ENCODE measurements at places on chromosomes 12 and 14.

DNA sequence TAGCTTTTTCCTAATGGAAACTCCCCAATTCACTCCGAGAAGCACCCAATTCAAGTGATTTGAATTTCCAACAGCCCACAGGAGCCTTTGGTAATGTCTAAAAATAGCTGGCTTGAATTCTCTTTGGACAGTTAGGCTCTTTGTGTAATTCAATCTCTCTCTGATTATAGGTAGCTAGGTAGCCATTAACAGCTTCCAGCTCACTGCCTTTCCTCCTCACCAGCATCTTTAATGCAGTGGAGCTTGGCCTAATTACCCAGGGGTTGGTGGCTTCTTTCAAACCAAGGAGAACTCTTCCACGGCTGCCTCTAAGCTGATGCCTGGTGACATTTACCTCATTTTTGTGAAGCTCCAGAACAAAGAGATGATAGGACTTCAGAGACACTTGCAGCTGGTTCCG, 86.4 kb downstream of the WSCD2 start:
- no peak for DNase-seq

GRCh38 chr12:94500831-94501567, 41.3 kb upstream of the CEP83 start:
- no peak for DNase-seq

DNA sequence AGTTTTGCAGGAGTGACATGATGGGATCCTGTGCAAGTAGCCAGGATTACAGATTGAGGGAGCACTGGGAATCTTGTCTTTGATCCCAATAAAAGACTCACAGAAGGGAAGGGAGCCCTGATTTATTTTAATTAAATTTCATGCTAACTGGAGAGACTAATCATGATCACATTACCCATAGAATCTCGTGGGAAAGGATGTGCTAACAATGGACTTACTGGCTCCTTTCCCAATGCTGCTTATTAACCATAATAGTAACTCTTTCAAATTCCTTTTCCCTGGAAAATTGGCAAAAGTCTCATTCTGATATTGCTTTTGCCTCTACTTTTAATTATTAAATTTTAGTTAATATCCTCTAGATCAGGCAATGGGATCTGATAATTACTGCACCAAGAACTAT, 174.8 kb upstream of the AVPR1A start:
- no peak for DNase-seq

- DNase-seq, result no peak
Observed at GRCh38 chr14:93036652-93037345, 78.9 kb downstream of the ITPK1 start.

GRCh38 chr12:121297435-121297991, 1.0 kb upstream of the CAMKK2 start:
- DNase-seq, result peak; percentile 81

All from activated effector memory CD4-positive, alpha-beta T cell treated with anti-CD3 and anti-CD28 coated beads, Interleukin-2, amount 50 U/mL, for 16 hours (primary cell).